ENCODE measurements at places on chromosomes 1 and 21. TPM values are rescaled to one million over a fixed set of nuclear protein-coding genes. Genes with fewer than 3 reads are reported as not detected.

- no peaks in the 10 kb centered on the region for H3K36me3 ChIP-seq
- no peak overlapping the region for H3K4me3 ChIP-seq
- no peak for DNase-seq
- no peak overlapping the region for H3K27ac ChIP-seq
- H3K27me3 ChIP-seq, result no peaks in the 10 kb centered on the region
- peaks cover 16% of the 10 kb centered on the region for H3K4me1 ChIP-seq
Measured at GRCh38 chr1:116558140-116558549, 12.7 kb downstream of the CD58 start.

TMEM52 gene
- total RNA-seq, result 1.5 TPM

DNA sequence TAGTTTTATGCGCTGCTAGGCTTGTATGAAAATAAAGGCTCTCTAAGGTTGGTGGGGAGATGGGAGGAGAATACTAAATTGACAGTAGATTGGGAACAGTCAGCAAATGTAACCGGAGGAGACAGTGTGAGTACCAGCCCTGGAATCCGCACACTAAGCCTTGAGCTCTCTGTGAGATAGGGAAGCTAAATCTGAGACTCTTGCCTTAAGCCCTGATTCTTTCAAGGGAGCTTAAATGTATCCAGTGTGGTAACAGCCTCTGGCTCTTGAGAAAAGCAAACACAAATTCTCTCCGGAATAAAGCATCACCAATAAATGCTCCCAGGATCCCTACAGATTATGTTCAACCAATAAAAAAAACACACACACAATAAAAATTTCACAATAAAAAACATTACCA, 33.0 kb upstream of the PDPN start:
- no peaks in the 10 kb centered on the region for H3K4me1 ChIP-seq
- no peak overlapping the region for H3K27ac ChIP-seq
- H3K4me3 ChIP-seq, result no peak overlapping the region
- no peaks in the 10 kb centered on the region for H3K27me3 ChIP-seq
- no peaks in the 10 kb centered on the region for H3K36me3 ChIP-seq

EDARADD gene
- 0.78 TPM for total RNA-seq

ARID1A gene
- 64.3 TPM for total RNA-seq

- H3K27ac ChIP-seq, result no peak overlapping the region
- H3K36me3 ChIP-seq, result peaks cover 31% of the 10 kb centered on the region
- peaks cover 8% of the 10 kb centered on the region for H3K4me1 ChIP-seq
Measured at GRCh38 chr21:15823486-15824150, 93.8 kb downstream of the USP25 start.

COL8A2 gene
- 16.2 TPM for total RNA-seq

RGS4 gene
- total RNA-seq, result 0.81 TPM

DNA sequence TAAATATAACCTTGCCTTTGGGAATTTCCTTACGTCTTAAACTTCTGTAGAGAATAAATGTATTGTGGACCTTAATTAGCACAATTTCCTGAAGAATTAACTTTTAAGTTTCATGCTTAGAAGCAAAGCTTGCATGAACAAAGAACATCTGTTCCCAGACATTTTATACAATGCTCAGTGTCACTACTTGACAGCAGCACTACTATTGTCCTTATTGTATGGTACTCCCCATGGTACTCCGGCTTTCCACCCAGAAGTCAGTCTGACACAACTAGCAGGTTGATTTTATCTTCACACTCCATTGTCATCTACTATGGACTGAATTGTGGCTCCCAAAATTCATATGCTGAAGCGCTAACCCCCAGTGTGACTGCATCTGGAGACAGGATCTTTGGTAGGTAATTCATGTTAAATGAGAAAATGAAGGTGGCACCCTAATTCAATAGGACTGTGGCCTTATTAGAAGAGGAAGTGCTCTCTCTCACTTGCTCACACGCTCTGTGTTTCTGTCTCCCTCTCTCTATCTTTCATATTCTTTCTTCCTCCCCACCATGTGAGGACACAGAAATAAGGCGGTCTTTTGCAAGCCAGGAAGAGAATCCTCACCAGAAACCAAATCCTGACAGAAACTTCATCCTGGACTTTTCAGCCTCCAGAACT, 10.7 kb upstream of the OR2B11 start:
- no peak overlapping the region for H3K27ac ChIP-seq
- DNase-seq, result no peak
- no peak overlapping the region for H3K4me3 ChIP-seq
- no peaks in the 10 kb centered on the region for H3K27me3 ChIP-seq
- no peaks in the 10 kb centered on the region for H3K4me1 ChIP-seq
- H3K36me3 ChIP-seq, result no peaks in the 10 kb centered on the region

Data from upper lobe of right lung (tissue), 1 donor.